ENCODE measurements at places on chromosomes 11 and 22.
A peak's percentile ranks its signal among the peaks of the same experiment; 100 is the strongest.

GRCh38 chr11:46858920-46859546, 13.0 kb upstream of the CKAP5 start:
- DNase-seq = no peak

DNA sequence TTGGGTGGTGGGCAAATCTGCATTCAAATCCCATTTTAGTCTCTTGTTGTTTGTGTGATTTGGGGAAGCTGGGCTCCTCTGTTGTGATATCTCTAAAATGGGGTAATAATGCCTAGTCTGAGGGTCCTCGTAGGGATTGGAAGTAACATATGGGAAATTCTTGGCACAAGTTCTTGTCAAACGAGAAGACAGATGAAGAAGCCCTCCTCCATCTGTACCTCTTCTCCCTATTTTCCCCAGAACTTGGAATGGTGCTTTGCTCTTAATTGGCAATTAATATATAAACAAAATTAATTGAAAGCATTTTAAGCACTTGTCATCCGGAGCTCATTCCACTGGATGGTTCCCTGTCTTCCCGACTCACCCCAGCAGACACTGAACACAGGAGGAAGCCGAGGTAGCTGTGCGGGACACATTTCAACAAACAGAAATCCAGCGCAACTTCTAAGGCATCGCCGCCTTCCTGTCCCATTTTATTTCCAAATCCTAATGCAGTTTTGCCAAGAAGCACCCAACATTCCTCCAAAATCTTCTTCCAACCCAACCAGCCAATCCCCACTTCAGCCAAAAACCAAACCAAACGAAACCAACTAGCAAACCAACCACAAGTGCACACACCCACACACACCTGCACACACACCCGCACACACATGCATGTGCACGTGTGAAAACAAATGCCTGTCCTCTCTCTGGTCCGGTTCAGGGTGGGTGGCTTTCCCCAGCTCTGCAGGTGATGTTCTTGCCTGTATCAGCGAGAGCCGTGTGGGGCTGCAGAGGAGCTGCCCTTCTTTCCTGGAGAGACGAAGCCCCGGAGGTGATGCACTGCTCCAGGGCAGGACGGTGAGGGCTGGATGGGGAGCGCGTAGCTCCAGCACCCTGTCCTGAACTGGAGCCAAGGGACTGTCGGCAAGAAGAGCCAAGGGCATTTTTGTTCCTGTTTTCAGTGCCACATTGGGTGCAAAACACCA, 100.8 kb upstream of the B3GAT1 start:
- no peak for DNase-seq

GRCh38 chr22:49726022-49726681, 101.5 kb downstream of the BRD1 start:
- no peak for DNase-seq

DNA sequence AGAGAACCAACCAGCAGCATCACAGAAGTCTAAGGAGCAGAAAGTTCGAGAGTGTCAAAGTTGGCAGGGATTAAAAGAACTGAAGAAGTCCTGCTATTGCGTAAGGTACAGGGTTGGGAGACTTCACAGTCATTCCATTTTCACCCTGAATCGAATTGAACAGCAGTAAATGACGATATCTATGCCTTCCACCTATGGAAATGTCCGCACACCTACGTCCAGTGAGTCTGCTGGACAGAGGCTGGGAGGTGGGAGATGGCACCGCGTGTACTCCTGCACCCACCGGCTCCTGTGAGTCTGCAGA, 116.7 kb downstream of the MICAL3 start:
- no peak for DNase-seq

GRCh38 chr11:6603287-6604080, at the start of the genes ILK and RRP8:
Gene ILK, plus strand, starts transcription at chr11:6603774. Its CDS starts 498 bp downstream, at chr11:6604272.
Gene RRP8, minus strand, starts transcription at chr11:6603616. Its CDS starts 114 bp downstream, at chr11:6603502.
- peak; percentile 67 for DNase-seq

Measured in stimulated activated CD8-positive, alpha-beta memory T cell treated with anti-CD3 and anti-CD28 coated beads, Interleukin-7, amount 100 ng/mL, for 24 hours (primary cell).